ENCODE measurements at places on chromosomes 6 and 20.

DNA sequence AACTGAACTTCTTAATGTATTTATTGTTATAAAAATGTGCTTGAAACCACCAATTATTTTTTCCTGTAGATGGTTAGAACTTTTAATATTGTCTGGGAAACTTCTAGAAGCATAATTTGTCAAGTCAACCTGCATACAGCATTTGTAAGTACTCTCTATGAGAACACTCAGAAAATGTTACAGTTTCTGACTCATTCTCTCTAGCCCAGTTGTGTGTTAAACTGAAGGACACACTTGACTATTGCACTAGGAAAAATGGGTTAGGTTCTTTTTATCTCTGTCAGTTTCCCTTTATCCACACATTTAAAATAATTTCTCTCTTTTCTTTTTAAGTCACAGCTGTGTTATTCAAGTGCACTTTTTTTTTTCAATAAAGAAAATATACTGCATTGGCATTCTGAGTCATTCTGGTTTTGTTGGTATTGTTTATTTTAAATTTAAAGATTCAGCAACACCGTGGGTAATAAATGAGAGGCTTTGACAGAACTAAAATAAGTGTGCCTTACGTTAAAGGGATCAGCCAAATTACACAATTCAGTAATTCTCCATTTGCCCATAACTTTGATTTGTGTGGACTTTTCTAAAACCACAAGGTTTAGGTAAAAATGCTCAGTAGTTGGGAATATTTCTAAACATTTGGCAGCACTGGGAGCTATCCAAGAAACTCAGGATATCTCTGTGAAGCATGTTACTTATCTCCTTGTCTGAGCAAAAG lies 50.7 kb downstream of the OPN5 start:
- no peak for DNase-seq

DNA sequence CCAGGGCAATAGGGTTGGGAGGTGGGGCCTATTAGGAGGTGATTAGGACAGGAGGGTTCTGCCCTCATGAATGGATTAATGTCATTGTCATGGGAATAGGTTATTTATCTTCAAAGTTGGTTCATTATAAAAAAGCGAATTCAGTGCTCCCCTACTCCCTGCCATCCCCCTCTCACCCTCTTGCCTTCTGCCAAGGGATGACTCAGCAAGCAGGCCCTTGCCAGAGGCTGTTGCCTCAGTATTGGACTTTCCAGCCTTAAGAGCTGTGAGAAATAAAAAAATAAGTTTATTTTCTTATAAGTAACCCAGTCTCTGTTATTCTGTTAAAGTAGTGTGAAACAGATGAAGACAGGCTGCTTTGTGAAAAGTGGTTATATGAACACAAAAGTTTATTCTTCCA lies 381.1 kb upstream of the ZFP64 start:
- no peak for DNase-seq

GRCh38 chr20:46307139-46307998 lies 929 bp downstream of the CDH22 start:
- no peak for DNase-seq

GRCh38 chr6:140009286-140009685 lies 634.8 kb upstream of the CITED2 start:
- DNase-seq: peak; percentile 78

DNA sequence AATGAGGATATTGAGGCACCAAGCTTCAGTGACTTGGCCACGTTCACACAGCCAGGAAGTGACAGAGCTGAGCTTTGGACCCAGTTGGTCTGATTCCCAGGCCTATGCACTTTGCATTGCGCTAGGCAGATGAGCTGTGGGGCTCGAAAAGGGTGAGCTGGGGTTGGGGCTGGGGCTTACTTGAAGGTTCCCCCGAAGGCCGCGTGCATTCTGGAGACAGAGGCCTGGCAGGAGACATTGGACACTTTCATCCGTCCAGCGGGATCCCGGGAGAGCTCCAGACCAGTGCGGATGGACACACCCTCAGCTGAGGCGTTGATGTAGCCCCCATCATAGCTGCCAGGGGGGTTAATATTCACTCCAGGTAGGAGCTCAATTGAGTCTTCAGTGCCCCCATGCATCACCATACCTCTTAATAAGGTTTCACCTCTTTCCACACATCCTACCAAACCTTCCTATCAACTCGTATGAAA lies 2.6 kb downstream of the PLTP start:
- no peak for DNase-seq

- no peak for DNase-seq
Measured at GRCh38 chr6:136950436-136951126, 28.5 kb downstream of the SLC35D3 start.

DNA sequence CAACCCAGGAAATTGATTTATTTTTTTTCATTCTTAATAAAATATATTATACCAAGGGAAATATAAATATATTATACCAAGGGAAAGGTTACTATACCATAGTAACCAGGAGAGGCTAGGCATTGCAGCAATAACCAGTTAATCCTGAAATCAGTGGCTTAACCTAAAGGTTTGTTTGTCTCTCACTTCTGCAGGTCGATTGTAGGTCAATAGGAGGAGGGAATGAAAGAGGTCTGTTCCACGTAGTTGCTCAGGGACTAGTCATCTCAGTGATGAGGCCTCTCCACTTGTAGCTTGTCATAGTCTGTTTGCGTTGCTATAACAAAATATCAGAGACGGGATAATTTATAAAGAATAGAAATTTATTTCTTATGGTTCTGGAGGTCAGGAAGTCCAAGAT lies 168.0 kb downstream of the GJA1 start:
- DNase-seq: no peak

- no peak for DNase-seq
Measured at GRCh38 chr6:4935486-4935885, 68.4 kb downstream of the RPP40 start.

DNA sequence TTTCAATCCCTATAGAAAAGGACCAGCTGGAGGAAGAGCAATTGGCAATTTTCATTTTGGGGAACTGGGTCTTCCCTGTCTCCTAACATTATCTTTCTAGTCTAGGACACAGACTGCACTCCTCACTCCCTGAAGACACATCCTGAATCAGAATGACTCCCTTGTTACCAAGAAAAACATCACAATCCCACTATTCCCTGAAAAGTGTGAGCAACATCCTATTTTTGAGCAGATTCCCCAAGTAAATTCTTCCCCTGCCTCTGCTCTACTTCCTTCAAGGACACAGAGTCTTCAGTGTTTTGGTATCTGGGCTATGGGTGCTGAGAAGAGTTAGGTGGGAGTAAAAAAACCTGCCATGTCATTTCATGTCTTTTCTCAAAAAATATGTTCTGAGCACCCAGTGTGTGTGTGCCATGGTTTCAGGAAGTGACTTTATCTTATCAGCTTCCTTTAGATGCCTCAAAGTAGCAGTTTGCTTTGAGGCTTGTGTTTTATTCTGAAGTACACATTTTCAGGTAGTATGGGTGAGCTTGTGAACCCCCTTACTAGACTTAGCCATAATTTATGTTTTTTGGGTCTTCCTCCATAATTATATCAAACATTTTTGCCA lies 12.4 kb downstream of the LAMA4 start:
- DNase-seq: no peak

- DNase-seq: peak; percentile 3
Measured at GRCh38 chr6:76351275-76351674, 278.8 kb upstream of the IMPG1 start.

DNA sequence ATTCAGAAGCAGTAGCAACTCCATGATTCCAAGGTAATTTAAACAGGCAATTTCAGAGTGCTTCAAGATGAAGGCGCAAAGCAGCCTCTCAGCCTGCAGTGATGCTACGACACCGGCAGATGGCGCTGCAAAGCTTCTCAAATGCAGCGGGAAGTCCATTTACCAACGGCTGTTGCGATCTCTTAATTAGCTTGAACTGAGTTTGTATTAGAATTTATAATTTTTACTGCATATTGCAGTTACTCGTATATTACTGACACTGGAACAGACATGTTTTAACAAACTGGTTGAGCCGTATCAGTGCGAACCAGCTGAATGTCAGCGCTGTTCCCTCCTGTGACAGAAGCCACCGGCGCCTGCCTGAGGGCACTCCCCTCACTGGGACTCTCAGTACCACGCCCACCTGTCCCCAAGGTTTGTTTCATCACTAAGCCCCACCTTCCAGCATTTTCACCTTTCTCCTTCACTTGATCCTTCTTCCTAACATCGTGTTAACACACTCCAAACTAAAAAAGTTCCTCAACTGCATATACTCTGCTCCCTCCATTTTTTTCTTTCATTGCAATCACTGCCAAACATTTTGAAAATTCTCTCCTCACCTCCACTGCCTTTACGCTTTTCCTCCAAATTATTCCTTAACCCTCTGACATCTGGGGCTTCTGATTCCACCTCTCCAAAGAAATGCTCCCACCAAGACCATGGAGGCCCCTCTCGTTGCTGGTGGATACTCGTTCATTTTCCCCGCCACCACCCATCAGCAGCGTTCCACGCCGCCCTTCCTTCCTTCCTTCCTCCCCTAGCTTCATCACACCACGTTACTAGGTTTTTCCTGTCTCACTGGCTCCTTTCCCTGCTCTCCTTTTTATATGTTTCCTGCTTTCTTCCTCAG lies 14.5 kb downstream of the GNL1 start:
- DNase-seq: peak; percentile 59

DNA sequence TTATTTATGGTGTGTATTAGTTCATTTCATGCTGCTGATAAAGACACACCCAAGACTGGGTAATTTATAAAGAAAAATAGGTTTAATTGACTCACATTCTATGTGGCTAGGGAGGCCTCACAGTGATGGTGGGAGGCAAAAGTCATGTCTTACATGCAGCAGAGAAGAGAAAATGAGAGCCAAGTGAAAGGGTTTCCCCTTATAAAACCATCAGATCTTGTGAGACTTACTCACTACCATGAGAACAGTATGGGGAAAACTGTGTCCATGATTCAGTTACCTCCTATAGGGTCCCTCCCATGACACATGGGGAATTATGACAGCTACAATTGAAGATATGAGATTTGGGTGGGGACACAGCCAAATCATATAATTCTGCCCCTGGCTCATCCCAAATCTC lies 150.0 kb upstream of the AHI1 start:
- DNase-seq: no peak

- DNase-seq: no peak
Measured at GRCh38 chr20:54654450-54654849, 179.1 kb downstream of the DOK5 start.

GRCh38 chr20:6611911-6612605 lies 155.4 kb upstream of the BMP2 start:
- DNase-seq: no peak

- DNase-seq: no peak
Measured at GRCh38 chr6:37017606-37018197, 12.2 kb downstream of the FGD2 start.

GRCh38 chr20:45053430-45054351 lies 47.2 kb downstream of the KCNS1 start:
- DNase-seq: no peak

DNA sequence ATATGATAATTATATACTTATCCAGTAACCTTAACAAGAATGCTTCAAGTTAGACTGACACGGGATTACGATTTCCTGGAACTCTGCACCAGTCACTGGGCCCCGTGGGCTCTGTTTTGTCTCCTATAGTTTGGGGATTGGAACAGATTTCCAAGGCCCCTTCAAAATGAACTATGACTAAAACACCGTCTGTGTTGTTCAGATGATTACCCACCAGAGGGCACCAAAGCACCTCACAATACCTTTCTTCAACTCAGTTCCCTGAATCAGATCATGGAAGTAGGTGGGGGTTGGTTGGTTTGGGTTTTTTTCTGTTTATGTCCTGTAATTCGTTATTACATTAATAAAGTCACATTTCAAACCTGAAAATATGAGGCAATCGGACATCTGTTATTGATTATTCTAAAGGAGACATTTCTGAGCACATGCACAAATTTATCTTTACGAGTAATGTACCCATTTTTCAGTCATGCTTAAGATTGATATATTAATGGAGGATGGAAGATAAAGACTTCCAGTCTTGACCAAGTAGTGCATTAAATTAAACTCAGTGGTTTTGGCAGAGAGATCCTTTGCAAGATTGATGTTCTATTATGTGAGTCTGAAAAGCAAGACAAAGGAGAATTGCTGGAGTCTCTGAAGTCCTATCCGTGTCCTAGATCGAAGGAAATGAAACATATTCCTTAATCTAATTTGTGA lies 112.0 kb upstream of the COL21A1 start:
- no peak for DNase-seq

- DNase-seq: no peak
Measured at GRCh38 chr6:147177286-147177685, 26.9 kb upstream of the STXBP5 start.

DNA sequence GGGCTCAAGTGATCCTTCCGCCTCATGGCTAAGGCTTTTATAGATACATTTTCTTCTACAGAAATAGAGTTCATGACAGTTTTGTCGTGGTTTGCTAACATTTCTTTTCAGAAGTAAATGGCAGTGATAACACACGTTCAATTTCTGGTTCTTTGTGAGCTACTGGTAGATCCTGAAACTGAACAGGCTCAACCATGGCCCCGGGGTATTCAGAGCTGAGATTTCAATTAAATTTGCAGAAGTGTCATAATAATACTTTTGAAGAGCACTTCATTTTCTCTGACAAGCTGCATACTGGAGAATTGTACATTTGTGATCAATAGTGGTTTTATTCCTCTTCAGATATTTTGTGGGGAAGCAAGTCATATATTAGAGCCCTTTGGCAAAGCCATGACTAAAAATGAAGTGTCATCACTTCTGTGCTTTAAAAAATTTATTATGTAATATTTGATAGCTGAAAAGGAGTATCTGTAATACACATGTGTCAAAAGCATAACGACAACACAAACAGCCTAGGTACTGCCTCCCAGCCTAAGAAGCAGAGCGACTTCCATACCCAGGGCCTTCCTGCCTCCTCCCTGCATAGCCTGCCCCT lies 84.3 kb upstream of the SCP2D1 start:
- DNase-seq: no peak

DNA sequence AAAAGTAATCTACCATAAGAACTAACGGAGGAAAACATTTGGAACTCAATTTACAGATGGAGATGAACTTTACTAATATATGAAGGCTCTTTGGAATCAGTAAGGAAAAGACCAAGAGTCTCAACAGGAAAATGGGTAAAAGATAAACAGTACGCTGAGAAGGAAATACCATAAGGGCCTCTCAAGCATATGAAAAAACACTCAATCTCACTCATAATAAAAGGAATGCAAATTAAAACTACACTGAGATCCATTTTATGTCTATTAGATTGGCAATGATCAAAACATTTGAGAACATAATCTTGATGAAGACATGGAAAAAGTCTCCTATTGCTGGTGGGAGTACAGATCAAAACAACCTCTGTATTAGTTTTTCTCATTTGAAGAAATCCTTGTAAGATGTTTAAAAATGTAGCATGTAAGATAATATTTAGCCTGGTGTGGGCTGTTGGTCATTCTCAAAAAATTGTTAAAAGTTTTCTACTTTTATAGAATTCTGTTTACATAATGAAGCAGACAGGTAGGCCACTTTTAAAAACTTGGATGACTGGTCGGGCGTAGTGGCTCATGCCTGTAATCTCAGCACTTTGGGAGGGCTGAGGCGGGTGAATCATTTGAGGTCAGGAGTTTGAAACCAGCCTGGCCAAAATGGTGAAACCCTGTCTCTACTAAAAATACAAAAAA lies 14.5 kb downstream of the REV3L start:
- no peak for DNase-seq

DNA sequence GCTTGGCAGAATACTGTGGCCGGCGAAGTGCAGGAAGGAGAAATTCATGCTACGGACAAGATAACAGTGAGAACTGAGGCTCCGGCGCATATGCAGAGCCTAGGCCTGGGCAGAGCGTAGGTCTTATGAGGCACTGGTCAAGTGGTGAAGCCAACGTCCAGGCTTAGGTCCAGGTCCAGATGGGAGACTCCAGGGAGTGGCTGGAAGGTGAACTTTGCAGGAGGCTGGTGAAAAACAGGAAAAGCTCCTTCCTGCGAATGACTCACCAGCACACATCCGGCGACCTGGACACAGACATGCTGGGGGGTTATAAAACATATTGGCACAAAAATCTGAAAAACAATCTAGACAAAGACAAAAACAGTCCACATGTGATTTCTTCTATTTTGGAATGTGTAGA lies 15.4 kb downstream of the C6orf141 start:
- DNase-seq: no peak
